ENCODE measurements at places on chromosomes 7 and 10. TPM values are rescaled to one million over a fixed set of nuclear protein-coding genes. Genes with fewer than 3 reads are reported as not detected.

COPS6 gene
- total RNA-seq, result 82.9 TPM

BICC1 gene
- 6.3 TPM for total RNA-seq

CYP2C9 gene
- total RNA-seq, result not detected

GSDME gene
- total RNA-seq, result 18.0 TPM

OR2A25 gene
- total RNA-seq, result not detected

CALML5 gene
- not detected for total RNA-seq

ANKRD2 gene
- 1,055 TPM for total RNA-seq

SFTPA1 gene
- 1.1 TPM for total RNA-seq

CCDC126 gene
- total RNA-seq, result 12.5 TPM

NPFFR1 gene
- not detected for total RNA-seq

WIPF3 gene
- total RNA-seq, result 30.7 TPM

SLC18A2 gene
- total RNA-seq, result 0.15 TPM

NPSR1 gene
- total RNA-seq, result not detected

ACTL6B gene
- not detected for total RNA-seq

TFR2 gene
- total RNA-seq, result not detected

SMARCD3 gene
- total RNA-seq, result 116 TPM

ZNF804B gene
- total RNA-seq, result not detected

NFKB2 gene
- 86.0 TPM for total RNA-seq

VIPR2 gene
- total RNA-seq, result 3.4 TPM

HOXA4 gene
- total RNA-seq, result 7.2 TPM

CADPS2 gene
- total RNA-seq, result 2.1 TPM

TAS2R4 gene
- total RNA-seq, result 0.25 TPM

KLF6 gene
- 211 TPM for total RNA-seq

EMX2 gene
- total RNA-seq, result 0.69 TPM

TLX1 gene
- total RNA-seq, result not detected

HECW1 gene
- total RNA-seq, result 0.93 TPM

TCF7L2 gene
- 8.5 TPM for total RNA-seq

VAX1 gene
- not detected for total RNA-seq

HHEX gene
- total RNA-seq, result 2.8 TPM

ALOX5 gene
- 2.7 TPM for total RNA-seq

NAT16 gene
- total RNA-seq, result not detected

SLC26A5 gene
- not detected for total RNA-seq

ANKRD61 gene
- 0.45 TPM for total RNA-seq

HOXA7 gene
- 4.7 TPM for total RNA-seq

HOXA13 gene
- not detected for total RNA-seq

ZNF277 gene
- 12.3 TPM for total RNA-seq

KNDC1 gene
- 0.10 TPM for total RNA-seq

ACBD7 gene
- not detected for total RNA-seq

CUZD1 gene
- total RNA-seq, result 0.15 TPM

EVX1 gene
- total RNA-seq, result not detected

RBP4 gene
- 2.2 TPM for total RNA-seq

HOGA1 gene
- 12.3 TPM for total RNA-seq

Measured in psoas muscle (tissue), 8 donors.